ENCODE measurements at places on chromosomes 7 and 10. TPM values are rescaled to one million over a fixed set of nuclear protein-coding genes. Genes with fewer than 3 reads are reported as not detected.

TCTN3 gene
- total RNA-seq: 34.1 TPM

SDK1 gene
- total RNA-seq: 0.24 TPM

ZKSCAN5 gene
- total RNA-seq: 14.2 TPM

FAM25C gene
- not detected for total RNA-seq

ZNF138 gene
- total RNA-seq: 3.3 TPM

FBXO24 gene
- total RNA-seq: 0.32 TPM

AASS gene
- total RNA-seq: 24.4 TPM

LIPN gene
- total RNA-seq: not detected

ADAM12 gene
- 168 TPM for total RNA-seq

ANKRD30A gene
- total RNA-seq: not detected

ACTL6B gene
- total RNA-seq: not detected

SLC26A5 gene
- not detected for total RNA-seq

EN2 gene
- not detected for total RNA-seq

PRF1 gene
- total RNA-seq: not detected

KLLN gene
- total RNA-seq: 0.97 TPM

CDC14C gene
- total RNA-seq: 0.16 TPM

SCD gene
- total RNA-seq: 856 TPM

STEAP1B gene
- 11.4 TPM for total RNA-seq

OR9A2 gene
- not detected for total RNA-seq

TMEM176B gene
- 0.97 TPM for total RNA-seq

GJD4 gene
- 0.16 TPM for total RNA-seq

PGAM2 gene
- 0.32 TPM for total RNA-seq

CHN2 gene
- 0.36 TPM for total RNA-seq

SLC18A3 gene
- total RNA-seq: not detected

TAS2R41 gene
- 0.49 TPM for total RNA-seq

TBRG4 gene
- 56.5 TPM for total RNA-seq

NPTX2 gene
- 9.6 TPM for total RNA-seq

GIMAP4 gene
- total RNA-seq: not detected

HYAL4 gene
- not detected for total RNA-seq

Data from hair follicle dermal papilla cell (primary cell).